WTC11 (cell line): ENCODE measurements at places on chromosomes 16 and 17. TPM values are rescaled to one million over a fixed set of nuclear protein-coding genes. Genes with fewer than 3 reads are reported as not detected.

PSMD7 gene
- total RNA-seq = 124 to 135 TPM (median 131 TPM) in 3 replicates

KRTAP9-2 gene
- total RNA-seq = not detected in 3 replicates

GRCh38 chr17:59342681-59343131 is 11.3 kb downstream of the YPEL2 start:
- H3K27ac ChIP-seq = no peak overlapping the region
- no peaks in the 10 kb centered on the region for H3K27me3 ChIP-seq
- peaks cover 3% of the 10 kb centered on the region; the same call in 1 of the 2 replicates for H3K4me1 ChIP-seq
- no peaks in the 10 kb centered on the region for H3K36me3 ChIP-seq
- H3K4me3 ChIP-seq = no peak overlapping the region
- no peak for DNase-seq

SRCIN1 gene
- total RNA-seq = 10.7 to 17.3 TPM (median 11.1 TPM) in 3 replicates

DNA sequence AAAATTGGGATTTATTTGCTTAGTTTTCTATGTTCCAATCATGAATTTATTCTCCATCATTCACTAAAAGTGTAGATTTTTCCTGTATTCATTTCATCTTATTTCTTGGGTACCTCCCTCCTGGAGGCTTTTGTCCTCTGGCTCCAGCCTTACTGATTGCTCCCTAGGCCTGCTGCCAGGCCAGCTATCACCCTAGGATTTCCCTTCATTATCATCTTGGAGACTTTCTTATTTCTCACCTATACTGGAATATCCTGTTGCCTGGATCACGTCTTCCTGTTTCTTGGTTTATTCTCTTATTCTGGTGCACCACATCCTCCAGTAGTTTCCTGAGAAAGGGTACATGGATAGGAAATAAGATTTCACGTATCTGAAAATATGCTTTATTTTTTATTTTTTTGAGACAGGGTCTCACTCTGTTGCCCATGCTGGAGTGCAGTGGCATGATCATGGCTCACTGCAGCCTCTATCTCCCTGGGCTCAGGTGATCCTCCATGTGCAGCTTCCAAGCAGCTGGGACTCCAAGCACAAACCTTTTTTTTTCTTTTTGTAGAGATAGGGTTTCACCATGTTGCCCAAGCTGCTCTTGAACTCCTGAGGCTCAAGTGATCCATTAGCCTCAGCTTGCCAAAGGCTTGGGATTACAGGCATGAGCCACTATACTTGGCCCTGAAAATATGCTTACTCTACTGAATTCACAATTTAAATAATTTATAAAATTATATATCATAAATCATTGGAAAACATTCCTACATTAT is 13.3 kb upstream of the KPNB1 start:
- H3K4me1 ChIP-seq = no peaks in the 10 kb centered on the region
- H3K27ac ChIP-seq = no peak overlapping the region; the same call in 1 of the 2 replicates
- no peak overlapping the region for H3K4me3 ChIP-seq
- DNase-seq = no peak

SEZ6 gene
- 1.4 to 3.0 TPM (median 1.6 TPM) in 3 replicates for total RNA-seq

SDK2 gene
- total RNA-seq = 13.5 to 14.8 TPM (median 14.3 TPM) in 3 replicates

KRTAP4-4 gene
- not detected in 3 replicates for total RNA-seq

GRCh38 chr17:10879190-10879836 is 41.4 kb upstream of the PIRT start:
- no peak overlapping the region for H3K27ac ChIP-seq
- H3K4me1 ChIP-seq = no peaks in the 10 kb centered on the region
- no peaks in the 10 kb centered on the region for H3K27me3 ChIP-seq
- H3K36me3 ChIP-seq = peaks cover 2% of the 10 kb centered on the region
- DNase-seq = peak; percentile 30
